Activated naive CD4-positive, alpha-beta T cell treated with anti-CD3 and anti-CD28 coated beads, Interleukin-2, amount 50 U/mL, for 16 hours (primary cell): ENCODE measurements at places on chromosomes 16 and 17.
A peak's percentile ranks its signal among the peaks of the same experiment; 100 is the strongest.

DNA sequence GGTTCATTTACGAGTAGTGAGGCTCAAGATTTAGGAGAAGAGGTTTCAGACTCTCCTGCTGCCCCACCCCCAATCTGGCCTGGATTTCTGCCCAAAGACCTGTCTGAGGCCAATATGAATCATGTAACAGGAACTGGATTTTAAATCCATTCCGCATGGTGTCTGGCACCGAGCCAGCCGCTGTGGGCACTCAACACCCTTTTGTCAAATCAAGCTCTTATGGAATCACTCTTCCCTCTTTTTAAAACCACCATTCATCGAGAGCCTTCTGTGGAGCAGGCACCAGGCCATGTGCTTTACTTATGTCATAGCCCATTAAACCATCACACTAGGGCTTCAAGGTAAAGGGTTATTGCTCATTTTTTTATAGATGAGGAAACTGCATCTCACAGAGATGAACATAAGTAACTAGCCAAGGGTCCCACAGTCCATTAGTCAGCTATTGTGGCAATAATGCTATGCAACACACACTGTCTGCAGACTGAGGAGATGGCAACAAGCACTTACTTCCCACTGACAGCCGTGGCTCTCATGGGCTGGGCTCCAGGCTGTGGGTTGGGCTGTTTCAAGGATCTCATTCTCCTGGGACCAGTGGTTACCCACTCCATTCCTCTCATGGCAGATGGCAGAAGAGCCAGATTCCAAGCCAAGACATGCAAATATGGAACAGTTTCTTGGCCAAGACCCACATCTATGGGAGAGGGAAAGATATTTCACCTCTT, 93.6 kb downstream of the WSCD1 start:
- DNase-seq: no peak

GRCh38 chr17:73598212-73598611, 46.0 kb downstream of the SDK2 start:
- DNase-seq: no peak

GRCh38 chr16:53712065-53712464, 8.1 kb downstream of the FTO start:
- DNase-seq: no peak

DNA sequence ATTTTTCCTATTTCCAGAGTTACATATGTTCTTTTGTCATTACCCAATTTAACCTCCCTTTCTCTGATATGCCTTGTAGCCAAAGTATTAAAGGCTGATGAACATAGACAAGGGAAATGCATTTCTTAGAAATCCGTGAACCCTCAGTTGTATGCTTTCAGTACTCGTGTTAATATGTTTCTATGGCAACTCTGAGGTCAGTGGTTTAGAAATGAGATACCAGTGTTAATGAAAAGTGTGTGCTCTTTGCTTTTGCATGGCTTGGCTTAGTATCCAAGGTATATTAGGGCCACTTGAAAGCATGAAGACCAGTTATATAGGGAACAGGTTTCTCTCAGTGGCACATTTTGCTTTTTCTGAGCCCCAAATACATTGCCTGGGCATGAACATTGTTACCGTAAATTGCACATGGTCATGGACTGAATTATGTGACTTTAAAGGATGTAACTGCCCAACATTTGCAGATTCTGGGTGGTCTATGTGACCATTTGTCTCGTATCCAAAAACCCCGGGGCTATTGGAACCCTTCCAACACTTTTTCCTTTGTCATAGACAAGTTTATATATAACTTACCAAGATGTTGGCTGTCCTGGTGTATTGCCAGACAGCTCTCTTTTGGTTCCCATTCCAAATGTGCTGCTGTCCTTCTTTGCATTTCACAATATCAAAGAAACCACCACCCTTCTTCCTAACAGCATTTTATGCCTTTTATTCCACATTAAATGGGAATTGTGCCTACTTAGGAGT, 17.5 kb downstream of the ABHD15 start:
- DNase-seq: no peak

DNA sequence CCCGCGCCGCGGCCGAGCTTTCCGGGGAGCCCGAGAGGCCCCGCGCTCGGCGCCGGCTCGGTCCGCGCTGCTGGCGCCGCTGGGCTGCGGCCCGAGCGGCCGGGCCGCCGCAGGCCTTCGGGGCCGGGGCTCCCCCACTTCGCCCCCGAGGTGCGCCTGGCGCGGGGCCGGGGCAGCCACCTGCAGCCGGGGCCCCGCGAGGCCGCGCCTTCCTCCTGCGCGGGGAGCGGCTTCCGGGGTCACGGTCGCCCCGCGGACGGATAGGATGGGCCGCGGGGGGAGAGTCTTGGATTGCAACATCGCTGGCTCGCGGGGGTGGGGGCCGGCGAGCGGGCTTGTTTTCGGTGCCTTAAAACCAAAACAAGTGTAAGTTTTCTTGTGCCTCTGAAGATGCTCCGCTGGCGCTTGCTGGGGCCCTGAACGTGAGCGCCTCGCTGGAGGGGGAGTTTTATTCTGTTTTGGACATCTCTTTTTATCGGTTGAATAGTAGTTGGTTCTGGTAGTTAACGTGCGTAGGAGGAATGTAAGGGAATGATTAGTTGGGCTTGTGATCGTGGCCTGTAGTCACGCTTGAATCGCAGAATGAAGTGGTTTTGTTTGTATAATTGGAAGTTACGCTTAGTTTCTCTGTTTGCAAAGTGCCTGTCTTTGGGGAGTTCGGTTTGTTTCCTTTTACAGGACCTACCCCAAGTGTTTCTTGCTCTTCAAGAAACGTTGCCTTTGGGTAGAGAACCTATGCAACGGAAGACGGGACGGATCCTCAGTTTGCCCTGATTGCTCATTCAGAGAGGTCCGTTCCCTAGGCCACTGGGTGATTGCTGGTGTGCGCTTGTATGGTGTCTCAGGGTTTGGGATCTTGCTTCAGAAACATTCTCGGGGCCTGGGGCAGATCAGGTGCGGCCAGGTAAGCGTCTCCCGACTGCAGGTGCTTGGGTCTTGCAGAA, 724 bp downstream of the UBE2I start:
- peak; percentile 62 for DNase-seq

GRCh38 chr16:64416216-64417005, 705.5 kb downstream of the CDH11 start:
- DNase-seq: no peak

- DNase-seq: no peak
Measured at GRCh38 chr16:56916571-56917403, 15.2 kb upstream of the HERPUD1 start.

GRCh38 chr16:1654505-1655268, 23.4 kb upstream of the JPT2 start:
- DNase-seq: no peak

DNA sequence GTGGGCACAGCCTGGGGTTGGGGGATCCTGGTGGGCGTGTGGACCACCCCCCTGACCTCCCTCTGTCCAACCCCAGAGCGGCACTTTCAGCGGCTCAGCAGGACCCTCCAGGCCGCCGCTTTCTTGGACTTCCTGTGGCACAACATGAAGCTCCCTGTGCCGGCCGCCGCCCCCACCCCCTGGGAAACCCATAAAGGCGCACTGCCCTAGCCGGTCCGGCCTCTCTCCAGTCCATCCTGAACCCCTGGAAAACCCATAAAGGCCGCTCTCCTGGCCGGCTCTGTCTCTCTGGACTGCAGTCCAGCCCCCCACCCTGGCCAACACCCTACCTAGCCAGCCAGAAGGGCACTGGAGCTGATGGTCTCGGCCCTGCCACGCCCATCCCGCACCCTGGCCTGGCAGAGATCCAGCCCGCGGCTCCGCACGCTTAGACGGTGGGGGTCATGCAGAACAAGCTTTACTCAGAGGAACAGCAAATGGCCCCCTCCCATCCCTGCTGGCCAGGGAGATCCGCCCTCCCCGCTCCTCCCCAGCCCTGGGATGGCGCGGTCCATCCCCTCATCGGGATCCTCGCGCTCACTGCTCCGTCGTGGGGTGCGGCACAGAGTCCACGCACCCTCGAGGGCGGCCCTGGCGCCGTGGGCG, 2.7 kb downstream of the NOXO1 start:
- no peak for DNase-seq

DNA sequence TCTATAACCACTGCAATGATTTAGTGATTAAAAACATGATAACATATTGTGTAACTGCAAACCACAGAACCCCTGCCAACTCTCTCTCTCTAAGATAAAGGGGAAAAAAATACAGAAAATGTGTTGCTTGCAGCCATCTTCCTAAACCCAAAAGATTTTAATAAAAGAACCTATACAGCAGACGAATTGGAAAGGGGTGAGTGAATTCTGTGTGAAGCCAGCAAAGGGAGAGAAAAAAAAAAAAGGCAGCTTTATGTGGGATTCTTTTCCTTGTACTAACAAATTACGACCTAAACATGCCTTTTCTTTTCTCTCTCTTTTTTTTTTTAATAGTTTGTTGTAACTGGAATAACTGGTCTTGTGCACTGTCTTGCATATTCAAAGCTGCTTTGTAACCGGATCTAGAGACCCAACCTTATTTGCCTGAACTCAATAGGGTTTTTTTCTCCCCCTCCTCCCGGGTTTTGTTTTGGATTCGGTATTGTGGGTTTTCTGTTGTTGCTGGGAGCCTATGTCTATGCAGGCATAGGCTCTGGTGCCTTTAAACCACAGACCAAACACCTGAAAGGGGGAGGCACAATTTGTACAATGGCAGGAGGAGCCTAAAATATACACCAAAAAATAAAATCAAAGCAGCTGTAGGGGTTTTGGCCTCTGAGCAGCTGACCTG, 7.0 kb upstream of the ZFHX3 start:
- DNase-seq: no peak

DNA sequence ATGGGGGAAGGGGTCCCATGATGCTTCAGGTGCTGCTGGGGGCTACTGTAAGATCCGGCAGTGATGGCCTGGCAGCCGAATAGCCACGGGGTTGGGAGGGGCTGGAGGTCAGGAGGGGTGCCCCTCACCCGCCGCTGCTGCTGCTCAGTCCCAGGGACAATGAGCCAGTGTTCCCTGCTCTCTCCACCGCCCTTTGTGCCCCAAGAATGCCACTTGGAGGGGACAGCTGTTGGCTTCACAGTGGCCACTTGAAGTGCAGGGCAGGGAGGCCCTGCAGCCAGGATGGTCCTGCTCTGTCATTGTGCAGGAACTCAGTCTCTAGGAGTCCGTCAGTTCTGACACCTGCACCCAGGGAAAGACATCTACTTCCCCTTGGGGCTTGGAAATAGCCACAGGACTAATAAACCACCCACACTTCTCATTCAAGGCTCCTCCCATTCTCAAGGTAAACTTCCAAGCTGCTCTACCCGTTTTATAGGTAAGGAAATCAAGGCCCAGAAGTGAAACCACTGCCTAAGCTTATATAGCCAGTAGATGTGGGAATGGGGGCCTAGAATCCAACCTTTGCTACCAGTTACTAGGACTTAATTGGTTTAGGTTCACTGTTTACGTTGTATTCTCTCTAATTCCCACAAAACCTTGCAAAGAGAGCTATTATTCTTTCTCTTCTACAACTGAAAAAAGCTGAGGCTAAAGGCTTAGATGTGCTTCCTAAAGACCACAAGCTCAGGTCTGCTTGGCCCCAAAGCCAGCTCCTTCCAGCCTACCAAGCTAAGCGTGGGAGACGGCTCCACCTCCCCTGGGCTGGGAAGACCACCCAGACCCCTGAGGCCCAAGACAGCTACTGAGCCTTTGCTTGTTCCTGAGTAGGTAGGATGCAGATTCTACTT, 6.2 kb upstream of the CPSF4L start:
- DNase-seq: no peak
